ENCODE measurements at places on chromosomes 1 and 21. TPM values are rescaled to one million over a fixed set of nuclear protein-coding genes. Genes with fewer than 3 reads are reported as not detected.

HHAT gene
- total RNA-seq = 12.9 TPM

DFFA gene
- 68.4 TPM for total RNA-seq

HMCN1 gene
- 2.1 TPM for total RNA-seq

KCNH1 gene
- total RNA-seq = 11.6 TPM

SLC30A2 gene
- 0.48 TPM for total RNA-seq

GCSAML gene
- 0.04 TPM for total RNA-seq

Measured in kidney epithelial cell (primary cell).